ENCODE measurements at places on chromosomes 11 and 22.

DNA sequence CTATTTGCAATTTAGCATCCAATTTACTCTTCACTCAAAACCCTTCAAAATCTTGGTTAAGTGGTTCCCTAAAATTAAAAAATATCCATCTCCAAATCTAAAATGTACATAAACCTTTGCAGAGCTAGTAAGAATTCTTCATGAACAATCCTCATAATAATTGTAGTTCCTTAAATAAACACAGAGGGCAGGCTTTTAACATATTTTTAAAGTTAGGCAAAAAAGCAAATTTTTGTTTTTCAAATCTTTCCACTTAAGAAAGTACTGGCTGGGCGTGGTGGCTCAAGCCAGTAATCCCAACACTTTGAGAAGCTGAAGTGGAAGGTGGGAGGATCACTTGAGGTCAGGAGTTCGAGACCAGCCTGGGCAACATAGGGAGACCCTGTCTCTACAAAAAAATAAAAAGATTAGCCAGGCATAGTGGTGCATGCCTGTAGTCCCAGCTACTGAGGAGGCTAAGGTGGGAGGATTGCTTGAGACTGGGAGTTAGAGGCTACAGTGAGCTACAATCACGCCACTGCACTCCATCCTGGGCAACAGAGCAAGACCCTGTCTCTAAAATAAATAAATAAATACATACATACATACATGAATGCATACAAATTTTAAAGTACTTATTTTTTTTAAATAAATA lies 25.1 kb upstream of the PLAAT3 start:
- no peak for DNase-seq

DNA sequence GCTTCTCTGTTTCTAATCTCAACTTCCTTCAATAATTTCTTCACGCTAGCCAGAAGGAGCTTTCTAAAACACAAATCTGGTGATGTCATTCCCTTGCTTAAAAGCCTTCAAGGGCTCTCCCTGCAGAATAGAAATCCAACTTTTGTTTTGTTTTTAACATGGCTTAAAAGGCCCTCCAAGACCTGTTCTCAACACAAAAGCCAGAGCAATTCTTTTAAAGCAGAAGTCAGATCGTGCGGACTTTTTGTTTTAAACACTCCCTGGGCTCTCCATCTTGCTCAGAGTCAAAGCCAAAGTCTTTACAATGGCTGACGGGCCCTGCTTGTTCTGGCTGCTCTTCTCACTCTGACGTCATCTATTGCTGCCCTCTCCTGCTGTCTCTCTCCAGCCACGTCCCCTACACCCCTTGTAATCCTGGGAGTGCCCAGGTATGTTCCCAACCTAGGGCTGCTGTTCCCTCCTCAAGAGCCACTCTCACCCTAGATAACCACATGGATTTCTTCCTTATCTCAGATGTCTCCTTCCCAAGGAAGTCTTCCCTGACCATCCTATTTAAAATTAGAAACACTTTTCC lies 22.5 kb downstream of the TECTA start:
- no peak for DNase-seq

GRCh38 chr22:49825436-49825835 lies 2.2 kb downstream of the BRD1 start:
- DNase-seq: no peak

GRCh38 chr22:41603873-41604332 lies 14.3 kb upstream of the PMM1 start:
- peak; percentile 68 for DNase-seq

GRCh38 chr11:103681855-103682254 lies 354.6 kb upstream of the DDI1 start:
- no peak for DNase-seq

DNA sequence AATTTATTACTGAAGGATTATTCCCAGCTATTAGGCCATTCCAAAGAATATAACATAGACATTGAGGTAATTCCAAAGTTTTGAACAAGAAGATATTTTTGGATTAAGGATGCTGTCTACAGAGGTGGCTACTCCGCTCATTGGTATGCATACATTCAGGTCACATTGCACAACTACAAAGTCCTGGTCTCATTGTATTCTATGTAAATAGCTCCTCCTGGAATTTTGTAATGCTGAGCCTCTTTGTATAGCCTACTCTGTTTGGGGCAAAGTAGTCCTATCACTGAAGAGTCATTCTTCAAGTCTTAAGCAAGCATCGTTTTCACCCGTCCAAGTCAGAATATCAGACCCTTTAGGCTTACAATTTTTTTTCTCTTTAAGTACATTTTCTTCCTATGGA lies 142.4 kb downstream of the KIF18A start:
- no peak for DNase-seq

DNA sequence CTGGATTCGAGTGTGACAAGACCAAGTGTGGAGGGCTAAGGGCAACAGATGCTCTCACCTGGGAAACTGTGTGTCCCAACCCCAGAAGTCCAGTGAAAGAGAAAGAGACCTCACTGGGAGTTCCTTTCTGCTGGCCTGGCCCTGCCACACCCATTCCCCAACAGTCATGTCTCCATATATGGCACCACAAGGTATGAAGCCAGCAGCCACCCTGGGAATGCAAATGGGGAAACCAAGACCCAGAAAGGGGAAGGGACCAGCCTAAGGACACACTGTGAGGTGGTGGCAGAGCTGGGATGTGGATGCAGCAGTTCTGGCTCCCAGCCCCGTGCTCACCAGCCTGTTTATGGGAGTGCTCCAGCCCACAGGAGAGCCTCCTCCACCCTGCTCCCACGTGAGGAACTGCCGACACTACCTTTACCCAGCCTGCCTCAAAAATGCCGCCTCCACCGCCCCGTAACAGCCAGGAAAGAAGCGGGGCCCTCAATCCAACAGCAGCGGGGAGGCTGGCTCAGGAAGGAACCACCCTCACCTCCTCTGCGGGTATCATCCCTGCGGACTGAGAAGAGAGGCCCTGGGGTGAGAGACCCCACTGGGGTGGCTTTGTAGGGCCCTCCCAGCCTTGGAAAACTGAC lies 12.6 kb downstream of the LMO1 start:
- DNase-seq: no peak

DNA sequence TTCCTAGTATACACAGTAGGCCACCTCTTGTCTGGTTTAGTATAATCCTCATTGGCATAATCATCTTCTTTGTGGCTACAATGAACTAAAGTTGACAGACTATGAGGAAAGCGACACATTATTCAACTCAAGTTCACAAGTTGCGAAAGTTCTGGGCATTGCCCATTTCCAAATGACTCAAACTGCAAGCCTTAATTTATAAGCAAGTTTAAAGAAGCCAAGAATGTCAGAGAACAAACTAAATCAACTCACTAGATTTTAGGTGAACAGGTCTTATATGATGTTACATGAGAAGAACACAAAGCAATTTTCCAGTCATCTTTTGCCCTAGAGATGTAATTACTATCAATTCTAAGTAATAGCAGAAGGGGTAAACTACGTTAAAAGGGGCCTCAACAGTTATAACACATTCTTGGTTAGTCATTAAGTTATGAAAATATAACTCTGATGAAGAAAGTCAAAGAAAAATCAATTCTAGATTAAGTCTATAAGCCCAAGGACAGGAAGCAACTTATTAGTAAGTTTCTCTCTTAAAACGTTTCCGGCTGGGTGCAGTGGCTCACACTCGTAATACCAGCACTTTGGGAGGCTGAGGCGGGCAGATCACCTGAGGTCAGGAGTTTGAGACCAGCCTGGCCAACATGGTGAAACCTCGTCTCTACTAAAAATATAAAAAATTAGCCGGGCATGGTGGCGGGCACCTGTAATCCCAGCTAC lies 21.5 kb downstream of the PICALM start:
- DNase-seq: peak; percentile 51

- DNase-seq: no peak
These were observed 6.9 kb downstream of the BDNF start for GRCh38 chr11:27693398-27693797.

- DNase-seq: no peak
These were observed 4.4 kb downstream of the CACNA1I start for GRCh38 chr22:39574779-39575551.

DNA sequence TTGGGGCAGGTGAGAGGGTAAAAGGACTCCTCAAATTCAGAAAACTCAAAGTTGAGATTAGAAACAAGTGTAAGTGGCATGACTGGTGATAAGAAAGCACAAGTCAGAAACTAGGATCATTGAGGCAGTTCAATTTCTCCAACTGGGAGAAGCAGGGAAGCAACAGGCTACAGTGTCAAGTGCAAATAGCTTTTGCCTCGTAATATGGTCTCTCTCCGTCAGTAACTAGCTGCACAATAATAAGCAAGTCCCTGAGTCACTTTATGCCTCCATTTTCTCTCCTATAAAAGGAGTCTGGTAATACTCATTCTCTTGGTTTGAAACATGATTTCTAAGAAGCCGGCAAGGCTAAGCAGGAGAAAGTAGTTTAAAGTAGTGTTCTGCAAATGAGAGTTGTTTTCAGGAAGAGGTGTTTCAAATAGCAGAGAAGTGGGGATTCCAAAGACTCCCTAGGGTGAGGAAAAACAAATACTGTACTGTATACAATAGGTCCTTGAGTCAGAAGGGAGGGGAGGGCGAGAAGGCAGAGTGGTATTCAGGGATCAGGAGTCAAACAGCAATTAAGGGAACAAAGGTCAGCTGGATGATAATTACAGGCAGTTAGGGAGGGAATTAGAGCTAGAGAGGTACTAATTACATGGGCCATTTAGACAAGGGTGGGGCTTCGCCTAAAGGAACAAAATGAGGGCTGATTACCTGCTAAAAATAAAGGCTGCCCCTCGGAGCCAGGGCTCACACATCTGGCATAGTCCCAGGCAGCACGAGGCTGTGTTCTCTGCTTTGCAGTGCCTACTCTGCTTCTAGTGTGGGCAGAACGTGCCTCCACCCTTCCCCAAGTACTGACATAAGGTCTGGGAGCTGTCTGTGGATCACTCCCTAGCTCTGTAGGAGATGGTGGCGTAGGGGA lies 96.0 kb upstream of the BDNF start:
- no peak for DNase-seq

DNA sequence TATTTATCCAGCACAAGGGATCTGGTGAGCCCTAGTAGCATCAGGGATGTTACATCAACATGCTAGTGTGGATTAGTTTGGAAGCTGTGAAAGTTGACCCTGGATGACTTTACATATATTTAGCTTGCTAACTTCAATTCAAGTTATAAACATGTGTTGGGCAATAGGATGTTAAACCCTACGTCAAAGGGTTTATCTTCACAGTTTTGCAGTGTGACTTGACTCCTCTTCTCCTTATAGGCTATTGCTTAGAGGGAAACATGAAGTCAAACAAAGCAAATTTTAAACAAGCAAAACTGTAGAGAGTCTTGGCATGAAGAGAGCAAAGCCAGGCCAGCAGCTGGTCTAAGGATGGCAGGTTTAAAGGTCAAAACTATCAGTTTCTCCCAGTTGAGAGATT lies 11.3 kb upstream of the CTSC start:
- no peak for DNase-seq

DNA sequence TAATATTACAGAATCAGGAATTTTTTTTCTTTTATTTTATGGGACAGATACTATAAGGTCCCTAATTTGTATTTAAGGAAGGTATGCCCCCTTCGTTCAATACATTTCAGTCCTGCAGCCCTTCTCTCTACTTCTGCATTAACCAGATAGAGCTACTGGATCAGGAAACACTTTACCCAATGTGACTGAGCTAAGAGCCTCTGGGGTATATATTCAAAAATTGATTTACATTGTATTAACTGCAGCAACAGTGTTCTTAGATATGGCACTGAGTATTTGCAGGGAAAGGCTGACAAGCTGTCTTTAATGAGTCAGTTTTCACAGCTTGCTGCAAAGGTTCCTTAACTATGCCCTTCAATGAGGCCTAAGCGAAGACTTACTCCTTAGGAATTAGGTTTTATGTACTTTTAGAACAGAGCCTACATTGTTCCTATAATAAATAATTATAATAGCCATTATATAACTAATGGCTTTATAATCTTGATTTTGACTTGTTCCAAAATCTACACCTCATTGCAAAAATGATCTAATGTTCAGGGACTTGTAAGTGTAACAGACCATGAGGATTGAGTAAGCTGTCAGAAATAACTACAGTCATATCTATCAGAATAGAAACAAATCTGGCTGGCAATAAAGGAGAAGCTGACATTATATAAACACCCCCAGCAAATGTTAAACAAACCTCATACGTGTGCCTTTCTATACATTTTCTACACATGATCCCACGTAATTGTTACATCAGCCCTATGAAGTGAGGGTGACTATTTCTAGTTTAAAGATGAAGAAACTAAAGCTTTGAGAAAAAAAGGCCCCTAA lies 55.0 kb downstream of the DDI1 start:
- DNase-seq: no peak

- DNase-seq: peak; percentile 85
These were observed 1.1 kb upstream of the CD6 start for GRCh38 chr11:60970369-60970774.

DNA sequence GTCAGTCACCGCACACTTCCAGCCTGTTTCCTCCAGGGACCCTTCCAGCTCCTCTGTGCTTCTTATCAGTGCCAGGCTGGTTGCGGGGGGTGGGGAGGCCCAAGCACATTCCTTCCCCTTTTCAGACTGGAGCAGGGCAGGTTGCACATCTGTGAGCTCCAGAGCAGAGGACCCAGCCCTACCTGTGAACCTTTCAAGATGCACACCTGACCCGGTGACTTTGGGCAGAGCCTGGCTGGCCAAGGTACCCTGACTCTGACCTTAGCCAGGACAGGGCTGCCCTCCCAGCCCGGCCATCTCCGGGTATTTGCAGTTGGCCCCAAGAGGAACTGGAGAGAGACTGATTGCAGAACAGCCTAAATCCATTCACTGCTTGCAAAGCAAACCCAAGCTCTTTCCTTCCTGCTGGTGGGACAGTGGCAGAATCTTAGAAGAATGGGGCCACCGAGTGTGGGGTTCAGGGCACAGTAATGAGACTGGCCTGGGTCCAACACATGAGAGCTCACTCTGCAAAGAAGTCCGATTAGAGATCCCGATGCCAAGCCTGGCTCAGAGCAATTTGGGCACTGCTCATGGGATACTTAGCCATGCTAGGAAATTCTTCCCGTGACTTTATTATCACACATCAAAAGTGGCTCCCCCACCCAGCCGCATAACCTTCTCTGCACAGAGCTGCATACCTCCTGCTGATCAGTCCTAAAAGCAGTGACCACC lies 64.7 kb upstream of the CCND1 start:
- DNase-seq: no peak

DNA sequence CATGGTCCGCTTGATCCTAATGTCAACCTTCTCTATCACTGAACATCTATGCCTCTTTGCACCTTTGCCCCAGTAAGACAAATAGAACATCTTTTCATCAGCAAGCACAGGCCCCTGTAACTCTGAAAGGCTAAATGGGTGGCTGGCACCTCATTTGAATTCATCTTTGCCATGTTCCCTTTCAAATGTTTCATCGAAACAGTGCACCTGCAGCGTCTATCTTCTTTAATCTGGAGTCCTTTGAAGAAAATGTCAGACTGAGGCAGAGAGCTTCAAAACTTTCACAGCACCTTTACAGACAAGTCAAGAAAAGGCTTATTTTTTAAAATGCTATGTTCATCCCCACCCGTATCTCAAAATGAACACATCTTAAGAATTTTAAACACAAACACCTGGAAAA lies 3.4 kb downstream of the MPPED2 start:
- no peak for DNase-seq

Data from stimulated activated CD4-positive, alpha-beta T cell treated with anti-CD3 and anti-CD28 coated beads, Interleukin-4, amount 100 ng/mL, for 24 hours (primary cell).